ENCODE measurements at places on chromosomes 12 and 14.

DNA sequence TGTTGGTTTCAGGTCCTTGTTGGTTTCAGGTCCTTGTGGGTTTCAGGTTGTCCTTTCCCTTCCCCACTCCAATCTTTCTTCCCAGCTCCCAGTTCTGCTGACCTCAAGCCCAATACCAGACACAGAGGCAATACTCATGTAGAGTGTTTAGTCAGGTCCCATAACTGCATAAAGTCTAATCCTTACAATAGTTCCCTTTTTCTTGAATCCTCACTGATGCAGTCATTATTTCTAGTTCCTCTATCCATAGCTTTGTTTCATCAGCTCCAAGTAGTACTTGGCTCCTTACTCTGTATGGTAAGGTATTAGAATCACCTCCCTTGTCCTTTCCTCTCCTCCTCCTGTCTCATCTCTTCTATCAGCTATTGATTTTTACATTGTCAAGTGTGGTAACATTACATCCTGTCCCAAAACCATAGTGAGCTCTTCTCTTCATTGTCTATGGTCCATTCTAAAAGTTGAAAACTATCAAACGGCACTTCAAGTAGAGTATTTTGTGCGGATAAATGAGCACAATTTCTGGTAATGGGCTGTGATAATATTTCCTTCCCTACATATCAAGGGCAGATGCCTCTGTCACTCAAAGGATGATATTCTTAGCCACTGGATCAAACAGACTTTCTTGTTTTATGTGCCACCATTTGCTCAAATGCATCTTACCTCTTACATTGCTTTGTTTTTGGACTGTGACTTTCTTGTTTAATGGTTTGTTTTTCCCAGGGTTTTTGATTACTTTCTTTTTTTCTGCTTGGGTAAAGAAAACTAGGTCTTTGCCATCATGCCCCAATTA lies 57.2 kb upstream of the JDP2 start:
- no peak for DNase-seq
- H3K36me3 ChIP-seq = no peaks in the 10 kb centered on the region
- no peak overlapping the region for H3K27ac ChIP-seq

DNA sequence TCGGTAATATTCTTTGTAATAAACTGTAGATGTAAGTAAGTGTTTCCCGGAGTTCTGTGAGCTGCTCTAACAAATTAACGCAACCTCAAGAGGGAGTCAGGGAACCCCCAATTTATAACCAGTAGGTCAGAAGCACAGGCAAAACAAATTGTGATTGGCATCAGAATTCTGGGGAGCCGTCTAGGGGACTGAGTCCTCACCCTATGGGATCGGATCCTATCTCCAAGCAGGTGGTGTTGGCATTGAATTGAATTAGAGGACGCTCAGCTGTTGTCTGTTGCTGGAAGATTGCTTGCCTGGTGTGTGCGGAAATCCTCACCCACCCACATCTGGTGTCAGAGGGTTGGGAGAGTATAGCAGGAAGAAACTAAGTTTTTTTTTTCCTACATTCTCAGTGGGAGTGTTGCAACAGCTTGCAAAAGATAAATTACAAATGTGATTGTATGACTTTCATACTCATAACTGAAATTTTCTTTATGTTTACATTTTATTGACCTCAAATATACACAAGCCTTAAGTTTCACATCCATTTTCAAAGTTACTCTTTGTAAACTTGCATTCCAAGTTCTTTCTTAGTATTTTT lies 5.5 kb downstream of the TMEM52B start:
- H3K27me3 ChIP-seq = no peaks in the 10 kb centered on the region
- no peak overlapping the region for H3K4me3 ChIP-seq
- peaks cover 15% of the 10 kb centered on the region for H3K4me1 ChIP-seq

- DNase-seq = no peak
- peaks cover 55% of the 10 kb centered on the region for H3K4me1 ChIP-seq
- no peaks in the 10 kb centered on the region for H3K27me3 ChIP-seq
- no peaks in the 10 kb centered on the region for H3K36me3 ChIP-seq
- H3K27ac ChIP-seq = peak overlapping the region; percentile 42
These were observed 219.3 kb upstream of the HMGA2 start for GRCh38 chr12:65605019-65605418.

DNA sequence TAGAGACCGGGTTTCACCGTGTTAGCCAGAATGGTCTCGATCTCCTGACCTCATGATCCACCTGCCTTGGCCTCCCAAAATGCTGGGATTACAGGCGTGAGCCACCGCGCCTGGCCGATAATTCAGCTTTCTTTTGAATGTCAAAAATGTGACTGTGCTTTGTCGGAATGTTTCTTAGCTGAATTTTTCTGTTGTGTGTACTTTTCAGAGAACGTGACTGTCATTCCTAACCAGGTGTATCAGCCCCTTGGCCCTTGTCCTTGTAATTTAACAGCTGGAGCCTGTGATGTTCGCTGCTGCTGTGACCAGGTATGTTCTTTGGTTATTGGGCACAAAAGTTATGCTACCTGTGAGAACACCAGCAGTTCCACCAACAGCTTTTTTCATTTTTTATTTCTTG lies 8.1 kb downstream of the TCTN2 start:
- H3K4me3 ChIP-seq = no peak overlapping the region
- H3K27ac ChIP-seq = no peak overlapping the region
- H3K4me1 ChIP-seq = no peaks in the 10 kb centered on the region

DNA sequence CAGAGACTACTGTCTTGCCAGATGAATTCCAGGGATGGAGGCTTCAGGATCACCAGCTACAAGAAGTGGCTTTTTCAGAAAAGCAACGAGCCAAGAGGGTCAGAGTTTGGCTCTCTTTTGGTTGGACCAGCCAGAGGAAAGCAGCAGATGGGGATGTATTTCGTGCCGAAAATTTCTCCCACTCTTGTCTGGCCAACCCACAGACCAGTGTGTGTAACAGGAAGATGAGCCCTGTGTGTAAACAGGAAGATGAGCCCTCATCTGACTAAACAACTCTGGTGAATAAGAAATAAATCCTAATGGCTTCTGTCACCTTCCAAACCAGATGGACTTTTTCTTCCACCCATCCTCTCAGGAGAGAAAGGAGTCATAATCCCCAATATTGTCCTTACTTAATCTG lies 13.1 kb downstream of the GPR68 start:
- H3K27me3 ChIP-seq = no peaks in the 10 kb centered on the region
- no peak overlapping the region for H3K4me3 ChIP-seq
- peaks cover 7% of the 10 kb centered on the region for H3K4me1 ChIP-seq
- H3K36me3 ChIP-seq = no peaks in the 10 kb centered on the region

DNA sequence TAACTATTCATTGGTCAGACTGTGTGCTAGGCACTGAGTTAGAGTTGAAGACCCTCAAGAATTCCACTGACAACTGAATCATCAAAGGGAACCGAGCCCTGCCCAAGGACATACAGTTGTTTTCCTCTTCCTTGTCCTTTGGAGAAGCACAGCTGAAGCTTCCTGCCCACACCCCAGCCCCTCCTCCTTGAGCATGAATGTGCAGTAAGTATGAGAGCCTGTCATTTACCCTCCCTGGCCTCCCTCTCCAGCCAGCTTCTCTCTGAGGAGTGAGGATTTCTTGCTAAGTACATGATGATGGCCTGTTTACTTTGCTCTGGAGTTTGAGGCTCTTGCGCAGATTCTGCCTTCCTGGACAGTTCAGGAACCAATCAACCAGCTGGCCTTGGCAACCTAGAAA lies 235.2 kb downstream of the CACNA1C start:
- no peak for DNase-seq
- H3K4me1 ChIP-seq = no peaks in the 10 kb centered on the region
- H3K27me3 ChIP-seq = no peaks in the 10 kb centered on the region
- no peak overlapping the region for H3K27ac ChIP-seq

DNA sequence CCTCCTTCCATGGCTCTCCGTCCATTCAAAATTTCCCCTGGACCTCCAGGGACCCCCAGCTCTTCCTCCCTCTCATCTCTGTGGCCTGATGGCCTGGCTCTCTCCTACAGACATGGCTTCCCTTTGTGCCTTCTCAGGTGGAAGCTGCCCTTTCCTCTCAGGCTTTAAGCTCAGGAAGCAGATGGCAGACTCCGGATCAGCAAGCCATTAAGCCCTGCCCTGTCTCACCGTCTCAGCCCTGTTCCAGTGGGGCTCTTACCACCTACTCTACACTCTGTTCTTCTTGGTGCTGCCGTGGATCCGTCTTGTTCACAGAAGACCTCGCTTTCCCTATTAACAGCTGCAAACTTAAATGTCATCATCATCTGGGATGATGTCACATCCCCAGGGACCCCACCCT lies 33.1 kb downstream of the NPC2 start:
- DNase-seq = no peak
- H3K4me3 ChIP-seq = no peak overlapping the region
- no peaks in the 10 kb centered on the region for H3K4me1 ChIP-seq
- H3K27ac ChIP-seq = no peak overlapping the region

DNA sequence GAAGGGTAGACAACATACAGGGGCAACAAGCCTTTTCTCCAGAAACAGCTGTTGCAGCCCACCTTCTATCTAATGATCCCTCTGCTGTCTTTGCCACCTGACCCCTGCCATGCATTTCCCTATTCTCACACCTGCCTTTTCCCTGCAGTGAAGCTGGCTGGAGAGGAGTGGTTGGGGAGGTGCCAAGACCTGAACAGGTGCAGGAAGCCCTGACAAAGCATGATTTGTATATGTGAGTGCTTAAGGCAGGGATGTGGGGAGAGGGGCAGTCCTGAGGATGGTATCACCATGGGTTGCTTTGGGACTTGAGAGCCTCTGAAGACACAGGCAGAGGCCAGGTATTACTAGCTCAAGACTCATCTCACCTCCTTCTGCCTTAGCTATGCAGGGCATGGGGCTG lies 2.9 kb upstream of the PFDN5 start:
- no peak overlapping the region for H3K27ac ChIP-seq
- H3K36me3 ChIP-seq = peaks cover 19% of the 10 kb centered on the region
- DNase-seq = no peak
- no peak overlapping the region for H3K4me3 ChIP-seq
- H3K4me1 ChIP-seq = peaks cover 12% of the 10 kb centered on the region

- peak overlapping the region; percentile 41 for H3K4me3 ChIP-seq
- peaks cover 5% of the 10 kb centered on the region for H3K36me3 ChIP-seq
- peak overlapping the region; percentile 86 for H3K27ac ChIP-seq
- DNase-seq = peak; percentile 52
These were observed 37.8 kb downstream of the MYO1H start for GRCh38 chr12:109385339-109386058.

DNA sequence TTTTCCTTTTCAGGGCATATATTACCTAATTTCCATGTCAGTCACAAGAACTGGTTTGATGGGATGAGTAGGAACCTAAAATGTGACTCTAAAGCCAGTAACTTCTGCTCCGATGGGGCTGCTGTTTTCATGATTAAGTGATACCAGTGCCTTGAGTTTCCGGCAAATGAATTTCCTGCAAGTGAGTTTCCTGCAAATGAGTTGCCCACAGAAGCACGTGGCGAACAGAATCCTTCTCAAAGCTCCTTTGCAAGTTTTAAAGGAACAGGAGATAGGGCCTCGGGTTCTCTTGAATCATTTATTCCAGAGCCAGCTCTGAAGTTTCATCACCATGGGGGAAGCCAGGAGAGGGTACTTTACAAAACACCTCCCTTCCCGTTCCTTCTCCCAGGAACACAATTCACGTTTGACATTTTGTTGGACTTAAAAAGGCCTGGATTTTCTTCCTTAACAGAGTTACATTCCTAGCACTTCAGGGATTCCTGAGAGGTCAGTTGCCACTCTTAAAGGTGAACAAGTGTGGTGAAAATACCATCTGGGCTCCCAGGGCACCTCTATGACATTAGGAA lies 2.2 kb upstream of the PPTC7 start:
- DNase-seq = no peak
- H3K36me3 ChIP-seq = peaks cover 23% of the 10 kb centered on the region
- H3K4me3 ChIP-seq = no peak overlapping the region

DNA sequence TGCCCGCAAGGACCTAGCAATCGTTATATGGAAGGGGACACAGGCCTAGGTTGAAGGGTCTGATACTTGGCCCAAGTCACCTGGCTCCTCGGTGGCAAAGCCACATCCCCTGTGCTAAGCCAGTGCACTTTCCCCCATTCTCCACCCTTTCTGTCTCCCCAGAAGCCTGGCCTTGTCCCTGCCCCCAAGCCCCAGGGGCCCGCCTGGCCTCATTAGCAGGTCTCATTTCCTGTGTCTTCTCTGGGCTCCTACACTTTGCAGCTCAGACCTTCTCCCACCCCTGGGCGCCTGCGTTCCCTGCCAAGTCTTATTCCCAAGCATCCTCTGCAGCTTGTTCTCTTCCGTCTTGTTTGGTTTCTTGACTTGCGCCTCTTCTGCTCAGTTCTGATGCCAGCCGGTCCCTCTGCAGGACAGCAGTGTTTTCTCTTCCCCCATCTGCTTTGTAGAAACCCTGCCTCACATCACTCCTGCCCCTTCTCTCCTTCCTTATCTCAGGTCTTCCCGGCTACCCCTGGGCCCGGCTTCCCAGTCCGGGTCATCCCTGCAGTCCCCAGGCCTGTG lies 66.7 kb downstream of the SLC24A4 start:
- H3K27me3 ChIP-seq = no peaks in the 10 kb centered on the region
- H3K4me1 ChIP-seq = no peaks in the 10 kb centered on the region
- H3K36me3 ChIP-seq = no peaks in the 10 kb centered on the region
- no peak overlapping the region for H3K4me3 ChIP-seq

DNA sequence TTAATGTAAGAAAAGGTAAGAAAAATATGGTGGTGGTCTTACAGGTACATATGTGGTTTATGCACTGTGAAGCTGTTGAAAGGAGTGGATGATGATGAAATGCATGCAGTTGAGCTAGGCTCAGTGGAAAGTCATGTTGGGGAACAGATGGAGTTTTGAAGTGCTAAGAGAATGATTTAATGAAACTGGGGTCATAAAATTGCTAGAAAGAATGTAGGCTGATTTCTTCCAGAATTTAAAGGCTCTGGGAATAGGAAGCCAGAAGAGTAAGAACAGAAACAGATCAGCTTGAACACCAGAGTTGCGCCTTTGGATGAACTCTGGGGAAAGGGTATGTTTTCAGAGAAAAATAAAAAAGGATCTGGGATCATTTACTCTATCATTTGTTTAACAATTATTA lies 146.5 kb downstream of the MON2 start:
- no peak for DNase-seq
- H3K27ac ChIP-seq = no peak overlapping the region
- no peaks in the 10 kb centered on the region for H3K36me3 ChIP-seq

DNA sequence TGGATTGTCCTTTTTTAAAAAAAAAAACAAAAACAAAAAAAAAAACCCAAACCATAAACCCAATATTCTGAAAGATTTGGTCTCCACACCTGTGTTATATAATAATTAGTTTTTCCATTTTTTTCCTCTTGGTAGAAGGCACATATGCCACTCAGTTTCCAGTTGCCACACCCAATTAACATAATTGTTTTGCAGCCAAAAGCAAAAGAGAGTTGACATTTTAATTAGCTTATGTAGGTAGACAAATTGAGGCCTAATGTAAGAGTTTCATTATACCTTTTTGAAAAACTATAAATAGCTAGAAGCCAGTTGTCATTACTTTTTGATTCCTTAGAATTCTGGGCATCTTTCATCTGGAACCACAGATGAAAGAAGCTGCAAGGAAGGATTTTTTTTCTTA lies 21.0 kb downstream of the PTPN11 start:
- H3K27me3 ChIP-seq = no peaks in the 10 kb centered on the region
- H3K4me3 ChIP-seq = no peak overlapping the region
- no peaks in the 10 kb centered on the region for H3K4me1 ChIP-seq
- DNase-seq = no peak

Measured in MCF 10A (cell line).